ENCODE measurements at places on chromosomes 12 and 14.
A peak's percentile ranks its signal among the peaks of the same experiment; 100 is the strongest.

DNA sequence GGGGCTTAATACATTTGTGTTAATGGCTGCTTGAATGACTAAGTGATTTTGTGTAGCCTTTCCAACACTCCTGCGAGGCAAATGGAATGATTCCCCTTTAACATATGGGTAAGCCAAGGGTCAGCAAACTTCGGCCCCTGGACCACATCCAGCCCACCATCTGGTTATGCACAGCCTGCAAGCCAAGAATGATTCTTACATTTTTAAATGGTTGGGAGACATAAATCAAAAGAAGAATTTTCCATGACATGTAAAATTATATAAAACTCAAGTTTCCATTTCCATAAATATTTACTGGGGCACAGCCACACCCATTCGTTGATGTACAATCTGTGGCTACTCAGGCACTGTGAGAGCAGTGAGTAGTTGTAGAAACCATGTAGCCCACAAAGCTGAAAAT, 9.0 kb downstream of the SLC8B1 start:
- DNase-seq = no peak

- DNase-seq = no peak
Observed at GRCh38 chr12:121805171-121806008, 1.6 kb downstream of the SETD1B start.

DNA sequence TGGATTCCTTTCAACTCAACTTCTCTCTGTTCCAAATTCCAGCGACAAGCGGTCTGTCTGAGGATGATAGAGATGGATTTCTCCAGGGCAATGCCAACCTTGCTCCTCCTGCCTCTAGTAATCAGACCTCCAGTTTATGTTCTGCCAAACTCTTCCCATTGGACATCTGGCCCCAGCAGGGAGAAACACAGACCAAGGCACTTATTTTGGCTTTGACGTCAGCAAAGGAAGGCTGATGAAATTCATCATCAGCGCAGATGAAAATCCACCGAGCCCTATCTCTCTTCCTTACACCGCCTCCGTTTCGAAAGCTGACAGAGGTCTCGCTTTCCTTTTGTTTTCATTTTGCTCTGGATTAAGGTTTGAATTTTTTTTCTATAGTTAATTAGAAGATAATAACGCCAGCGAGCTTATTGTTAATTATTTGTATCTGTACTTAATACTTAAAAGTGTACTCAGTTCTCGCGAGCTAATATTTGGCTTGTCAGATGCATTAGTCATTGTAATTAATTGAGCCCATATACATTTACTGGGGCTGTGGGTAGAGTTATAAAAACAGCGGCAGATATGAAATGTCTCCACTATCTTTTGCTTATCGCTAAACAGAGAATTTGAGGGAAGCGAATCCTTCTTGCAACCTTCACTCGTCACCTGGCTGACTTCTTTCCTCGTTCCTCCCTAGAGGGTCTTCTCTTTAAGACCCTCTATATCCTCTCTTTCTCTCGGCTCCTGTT, 35.9 kb upstream of the MED13L start:
- no peak for DNase-seq

GRCh38 chr14:89425931-89426330, 8.9 kb upstream of the FOXN3 start:
- DNase-seq = no peak

DNA sequence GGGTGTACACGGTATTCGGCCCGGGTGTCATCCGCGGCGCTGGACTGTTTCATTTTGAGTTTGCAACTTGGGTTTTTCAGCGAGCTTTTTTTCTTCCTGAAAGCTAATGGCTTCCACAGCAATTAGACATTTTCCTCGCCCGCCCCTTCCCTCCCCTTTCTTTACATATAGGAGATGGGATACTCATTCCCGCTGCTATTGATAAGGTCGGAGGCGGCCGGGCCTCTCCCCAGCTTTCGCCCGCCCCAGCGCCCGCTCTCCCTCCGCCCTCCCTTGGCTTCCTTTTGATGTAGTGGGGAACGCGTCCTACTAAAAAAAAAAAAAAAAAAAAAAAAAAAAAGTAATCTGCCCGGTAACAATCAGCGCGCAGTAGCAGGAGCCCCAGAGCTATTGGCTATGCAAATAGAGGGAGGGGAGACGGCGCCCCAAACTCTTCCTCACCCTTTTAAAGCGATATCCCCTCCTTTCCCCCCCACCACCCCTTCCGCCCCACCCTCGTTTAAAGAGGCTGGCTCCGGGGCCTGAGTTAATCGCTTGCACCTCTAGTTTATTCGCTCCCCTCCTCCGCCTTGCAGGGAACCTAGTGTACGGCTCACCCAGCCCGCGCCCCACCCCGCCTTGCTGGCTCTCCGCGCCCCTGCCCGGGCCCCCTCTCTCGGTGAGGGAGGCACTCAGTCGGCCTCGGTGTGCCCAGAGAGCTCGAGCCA, 1.7 kb upstream of the CCND2 start:
- peak; percentile 94 for DNase-seq

GRCh38 chr12:99833397-99833796, 151.3 kb downstream of the ANKS1B start:
- DNase-seq = no peak

GRCh38 chr12:109877504-109878246, 2.7 kb downstream of the GLTP start:
- DNase-seq = no peak

GRCh38 chr14:104687601-104688504, 1.6 kb upstream of the INF2 start:
- DNase-seq = no peak

- peak; percentile 81 for DNase-seq
Observed at GRCh38 chr14:105487449-105487985, 831 bp downstream of the CRIP1 start.

- DNase-seq = no peak
Observed at GRCh38 chr12:100346660-100347059, 10.2 kb upstream of the SLC17A8 start.

- no peak for DNase-seq
Observed at GRCh38 chr12:111494676-111495075, 89.0 kb downstream of the SH2B3 start.

- DNase-seq = no peak
Observed at GRCh38 chr12:24798335-24798734, 150.6 kb downstream of the BCAT1 start.

GRCh38 chr14:54639611-54640010, 72.7 kb downstream of the SAMD4A start:
- DNase-seq = no peak

- DNase-seq = no peak
Observed at GRCh38 chr12:71371122-71371521, 68.5 kb upstream of the LGR5 start.

GRCh38 chr14:98433436-98433835, 838.6 kb downstream of the BCL11B start:
- peak; percentile 26 for DNase-seq

DNA sequence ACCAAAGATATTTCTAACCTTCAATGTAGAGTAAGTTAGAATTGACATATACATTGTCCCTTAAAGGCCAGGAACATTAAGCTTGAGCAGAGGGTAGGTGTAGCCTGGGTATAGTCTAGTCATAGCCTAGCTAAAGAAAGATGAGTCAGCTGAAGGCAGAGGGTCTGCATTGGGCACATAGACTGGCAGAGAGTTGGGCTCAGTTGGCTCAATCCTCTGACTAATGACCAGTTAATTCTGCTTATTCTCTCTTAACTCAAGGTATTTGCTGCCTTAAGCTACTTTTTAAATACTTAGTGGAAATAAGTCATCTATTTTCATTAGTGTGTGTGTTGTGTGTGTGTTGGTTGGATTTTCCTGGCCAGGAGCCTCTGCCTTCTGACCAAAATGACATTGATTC, 467.1 kb downstream of the RAD51B start:
- DNase-seq = no peak

GRCh38 chr12:123808167-123808566, 46.1 kb downstream of the DNAH10 start:
- no peak for DNase-seq

DNA sequence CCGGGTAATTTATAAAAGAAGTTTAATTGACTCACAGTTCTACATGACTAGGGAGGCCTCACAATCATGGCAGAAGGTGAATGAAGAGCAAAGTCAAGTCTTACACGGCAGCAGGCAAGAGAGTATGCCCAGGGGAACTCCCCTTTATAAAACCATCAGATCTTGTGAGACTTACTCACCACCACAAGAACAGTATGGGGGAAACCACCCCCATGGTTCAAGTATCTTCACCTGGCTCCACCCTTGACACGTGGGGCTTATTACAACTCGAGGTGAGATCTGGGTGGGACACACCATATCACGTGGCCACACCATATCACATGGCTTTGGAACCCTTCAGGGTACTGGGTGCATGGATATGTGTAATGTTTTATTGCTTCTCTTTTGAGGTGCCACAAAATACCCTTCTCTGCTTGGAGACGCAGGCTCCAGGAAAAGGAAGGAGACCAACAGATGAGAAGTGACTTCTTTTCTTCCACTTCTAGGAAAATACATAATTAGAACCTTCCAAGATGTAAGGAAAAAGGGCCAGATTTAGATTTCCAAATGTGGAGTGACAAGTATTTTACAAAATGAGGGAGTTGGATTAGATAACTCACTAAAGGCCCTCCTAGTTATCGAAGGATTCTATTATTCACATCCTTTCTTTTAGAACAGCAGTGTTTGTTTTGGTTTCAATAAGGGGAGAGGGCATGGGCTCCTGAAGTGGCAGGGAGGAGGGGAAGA, 33.1 kb upstream of the ETFBKMT start:
- DNase-seq = no peak

DNA sequence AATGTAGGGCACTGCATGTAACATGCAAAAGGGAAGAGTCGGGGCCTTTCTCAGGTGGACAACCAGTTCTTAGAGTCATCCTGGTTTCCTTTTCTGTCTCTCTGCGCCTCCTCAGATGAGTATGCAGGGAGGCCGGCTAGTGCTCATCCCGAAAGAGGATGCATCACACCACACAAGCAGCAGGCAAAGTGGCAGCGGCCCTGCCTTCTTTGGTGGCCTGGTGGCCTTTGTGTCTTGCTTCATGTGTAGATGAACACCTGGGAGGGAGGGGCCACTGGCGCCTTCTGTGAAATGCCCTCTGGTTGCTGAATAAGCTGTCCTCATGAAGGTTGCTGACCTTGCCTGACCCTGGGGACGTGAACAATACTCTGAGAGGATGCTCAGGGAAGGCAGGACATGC, 18.0 kb downstream of the SLC24A4 start:
- DNase-seq = peak; percentile 44

DNA sequence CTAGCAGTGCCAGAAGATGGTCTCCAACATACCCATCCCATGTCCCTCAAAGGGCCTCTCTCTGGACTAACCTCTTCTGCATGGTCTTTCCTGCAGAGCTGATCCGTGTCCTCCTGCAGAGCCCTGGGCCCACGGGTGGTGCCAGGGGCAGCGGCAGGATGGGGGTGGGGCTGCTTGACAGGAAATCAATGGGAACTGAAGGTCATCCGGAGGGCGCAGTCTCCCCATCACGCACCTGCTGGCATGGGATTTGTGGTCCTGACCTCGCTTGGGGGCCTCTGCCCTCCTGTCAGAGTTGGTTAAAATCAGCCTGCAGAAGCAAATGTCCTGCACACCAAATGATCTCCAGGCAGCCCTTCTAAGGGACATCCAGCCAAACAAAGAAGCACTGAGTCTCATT, 110.2 kb downstream of the DPF3 start:
- no peak for DNase-seq

DNA sequence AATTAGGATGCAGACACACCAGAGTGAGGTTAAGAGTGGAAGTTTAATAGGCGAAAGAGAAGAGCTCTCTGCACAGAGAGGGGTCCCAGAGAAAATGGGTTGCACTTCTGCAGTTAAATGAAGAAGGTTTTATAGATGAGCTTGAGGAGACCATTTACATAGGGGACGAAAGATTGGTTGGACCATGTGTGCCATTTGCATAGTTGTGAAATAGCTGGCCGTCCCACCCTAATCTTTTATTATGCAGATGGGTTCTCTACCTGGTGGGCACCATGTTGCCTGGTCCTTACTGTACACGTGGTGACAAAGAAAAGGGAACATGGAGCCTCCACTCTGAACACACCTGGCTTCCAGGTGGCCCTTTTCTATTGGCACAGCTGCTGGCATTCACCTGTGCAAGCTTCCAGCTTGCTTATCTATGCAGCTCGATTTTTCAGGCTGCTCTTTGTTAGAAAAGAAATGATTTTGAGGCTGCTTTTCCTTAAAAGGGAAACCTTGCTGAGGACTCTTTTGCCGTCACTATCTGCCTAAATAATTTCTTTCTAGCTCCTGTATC, 67.1 kb upstream of the SRSF5 start:
- DNase-seq = no peak

GRCh38 chr14:52069307-52070050, 620 bp upstream of the NID2 start:
- no peak for DNase-seq

GRCh38 chr14:68337279-68337678, 455.6 kb downstream of the ZFP36L1 start:
- DNase-seq = no peak

DNA sequence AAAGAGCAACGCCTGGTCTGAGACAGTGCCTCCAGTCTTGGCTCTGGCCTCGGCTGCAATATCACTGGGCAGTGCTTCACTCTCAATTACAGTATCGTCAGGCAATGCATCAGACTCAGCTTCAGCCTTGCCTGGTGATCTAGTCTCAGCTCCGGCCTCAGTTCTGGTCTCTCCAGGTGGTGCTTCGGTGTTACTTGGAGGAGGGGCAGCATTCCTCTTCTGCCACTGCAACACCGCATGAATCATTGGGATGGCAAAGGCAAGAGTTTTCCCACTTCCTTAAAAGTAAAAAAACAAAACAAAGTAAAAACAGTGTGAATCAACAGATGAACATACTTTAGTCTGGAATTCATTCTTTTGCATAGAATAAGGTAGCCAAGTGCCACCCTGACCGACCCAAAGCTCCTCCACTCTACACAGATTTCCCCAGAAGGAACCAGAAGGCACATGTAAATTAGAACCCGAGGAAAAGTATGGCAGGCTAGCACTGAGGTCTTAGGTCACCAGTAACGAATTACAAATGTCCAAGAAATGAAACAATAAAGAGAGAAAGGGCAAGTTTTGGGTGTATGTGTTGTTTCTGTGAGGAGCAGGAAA, 18.6 kb downstream of the DDX24 start:
- DNase-seq = no peak

GRCh38 chr12:11652351-11653040, 3.0 kb downstream of the ETV6 start:
- DNase-seq = peak; percentile 24

DNA sequence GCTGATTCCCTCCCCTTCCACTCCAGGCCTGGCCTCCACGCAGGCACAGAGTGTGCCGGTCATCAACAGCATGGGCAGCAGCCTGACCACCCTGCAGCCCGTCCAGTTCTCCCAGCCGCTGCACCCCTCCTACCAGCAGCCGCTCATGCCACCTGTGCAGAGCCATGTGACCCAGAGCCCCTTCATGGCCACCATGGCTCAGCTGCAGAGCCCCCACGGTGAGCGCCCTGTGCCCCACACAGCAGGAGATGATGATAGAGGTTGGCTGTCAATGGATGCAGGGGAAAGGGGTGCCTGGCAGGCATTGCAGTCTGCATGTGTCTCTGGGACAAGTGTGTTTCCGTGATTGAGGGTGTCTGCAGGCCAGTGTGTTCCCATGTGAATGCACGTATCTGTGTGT, 18.8 kb downstream of the C12orf43 start:
- DNase-seq = no peak

Measured in activated CD4-positive, alpha-beta memory T cell treated with anti-CD3 and anti-CD28 coated beads, Interleukin-2, amount 10 ng/mL, durations not matched to agents 7 days and 5 days (primary cell).